ENCODE measurements at places on chromosomes 4 and X. TPM values are rescaled to one million over a fixed set of nuclear protein-coding genes. Genes with fewer than 3 reads are reported as not detected.
A peak's percentile ranks its signal among the peaks of the same experiment; 100 is the strongest.

- H3K4me3 ChIP-seq, result peak overlapping the region; percentile 80
- no peaks in the 10 kb centered on the region for H3K27me3 ChIP-seq
- H3K27ac ChIP-seq, result peak overlapping the region; percentile 15
- H3K36me3 ChIP-seq, result peaks cover 70% of the 10 kb centered on the region
- DNase-seq, result no peak
Measured at GRCh38 chr4:40511036-40511614, 118.5 kb downstream of the RBM47 start.

- H3K4me1 ChIP-seq, result peaks cover 9% of the 10 kb centered on the region
Measured at GRCh38 chr4:139876337-139876941, 210.8 kb downstream of the MGST2 start.

GRCh38 chr4:57342411-57342810 lies 232.2 kb upstream of the IGFBP7 start:
- H3K36me3 ChIP-seq, result no peaks in the 10 kb centered on the region
- no peak overlapping the region for H3K4me3 ChIP-seq
- no peak for DNase-seq
- H3K4me1 ChIP-seq, result no peaks in the 10 kb centered on the region

GRCh38 chrX:47148946-47149345 lies 3.9 kb downstream of the RBM10 start:
- DNase-seq, result no peak
- peaks cover 63% of the 10 kb centered on the region for H3K36me3 ChIP-seq
- no peak overlapping the region for H3K4me3 ChIP-seq
- peaks cover 9% of the 10 kb centered on the region for H3K4me1 ChIP-seq
- H3K27ac ChIP-seq, result no peak overlapping the region
- H3K27me3 ChIP-seq, result no peaks in the 10 kb centered on the region

DNA sequence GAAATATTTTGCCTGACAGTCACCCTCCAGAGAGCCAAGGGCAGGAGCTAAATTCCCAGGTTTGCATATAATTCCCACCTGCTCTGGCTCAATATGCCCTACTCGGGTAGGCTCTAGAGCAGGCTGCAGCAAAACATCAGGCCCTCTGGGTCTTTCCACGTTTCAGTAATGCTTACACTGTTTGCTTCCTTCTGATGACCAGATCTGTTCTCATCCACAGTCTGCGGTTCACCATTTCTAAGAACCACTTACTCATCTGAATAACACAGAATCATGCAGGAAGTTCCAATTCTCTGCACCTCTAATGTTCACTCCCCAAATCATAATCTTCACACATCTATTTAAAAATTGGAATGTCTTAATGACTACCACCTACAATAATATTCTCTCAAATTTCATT lies 141.4 kb downstream of the PPP3CA start:
- no peak overlapping the region for H3K4me3 ChIP-seq
- no peak overlapping the region for H3K27ac ChIP-seq
- DNase-seq, result no peak
- H3K4me1 ChIP-seq, result no peaks in the 10 kb centered on the region
- no peaks in the 10 kb centered on the region for H3K27me3 ChIP-seq
- H3K36me3 ChIP-seq, result no peaks in the 10 kb centered on the region

GRCh38 chr4:182593864-182594263 lies 323.3 kb downstream of the DCTD start:
- no peak overlapping the region for H3K27ac ChIP-seq
- H3K36me3 ChIP-seq, result no peaks in the 10 kb centered on the region
- DNase-seq, result no peak
- no peaks in the 10 kb centered on the region for H3K4me1 ChIP-seq
- no peaks in the 10 kb centered on the region for H3K27me3 ChIP-seq
- H3K4me3 ChIP-seq, result no peak overlapping the region

DNA sequence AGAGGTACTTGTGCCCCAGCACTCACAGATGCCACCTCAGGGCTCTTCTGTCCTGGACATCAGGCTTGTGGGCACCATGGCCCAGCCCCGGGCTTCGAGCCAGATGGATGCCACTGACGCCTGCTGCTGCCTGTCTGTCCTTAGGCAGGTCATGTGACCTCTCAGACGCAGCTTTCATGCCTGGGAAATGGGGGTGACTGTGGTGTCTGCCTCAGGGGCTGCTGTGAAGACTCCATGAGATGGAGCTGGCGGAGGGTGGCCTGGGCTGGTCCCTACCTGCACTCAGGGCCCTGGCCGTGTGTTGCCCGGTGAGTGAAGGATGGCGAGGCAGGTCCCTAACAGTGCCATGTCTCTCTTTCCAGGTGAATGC lies 6.5 kb downstream of the CPZ start:
- no peak for DNase-seq
- H3K4me1 ChIP-seq, result peaks cover 9% of the 10 kb centered on the region
- H3K4me3 ChIP-seq, result no peak overlapping the region
- H3K27me3 ChIP-seq, result peaks cover 24% of the 10 kb centered on the region

GRCh38 chr4:2065106-2065930 lies 6.2 kb downstream of the NAT8L start:
- DNase-seq, result no peak
- H3K4me3 ChIP-seq, result peak overlapping the region; percentile 72
- no peak overlapping the region for H3K27ac ChIP-seq
- H3K27me3 ChIP-seq, result no peaks in the 10 kb centered on the region
- H3K36me3 ChIP-seq, result peaks cover 4% of the 10 kb centered on the region

GRCh38 chr4:70392057-70392776 lies 5.5 kb upstream of the OPRPN start:
- no peak for DNase-seq
- no peaks in the 10 kb centered on the region for H3K27me3 ChIP-seq
- H3K27ac ChIP-seq, result no peak overlapping the region
- H3K4me3 ChIP-seq, result no peak overlapping the region

- H3K4me1 ChIP-seq, result no peaks in the 10 kb centered on the region
- no peaks in the 10 kb centered on the region for H3K27me3 ChIP-seq
- no peaks in the 10 kb centered on the region for H3K36me3 ChIP-seq
- no peak for DNase-seq
- H3K4me3 ChIP-seq, result no peak overlapping the region
Measured at GRCh38 chrX:124229374-124229773, 103.1 kb upstream of the TEX13D start.

GRCh38 chrX:19256986-19257385 lies 86.7 kb upstream of the PDHA1 start:
- no peak overlapping the region for H3K4me3 ChIP-seq
- H3K27me3 ChIP-seq, result peaks cover 58% of the 10 kb centered on the region
- no peak overlapping the region for H3K27ac ChIP-seq
- no peak for DNase-seq
- H3K36me3 ChIP-seq, result no peaks in the 10 kb centered on the region

DNA sequence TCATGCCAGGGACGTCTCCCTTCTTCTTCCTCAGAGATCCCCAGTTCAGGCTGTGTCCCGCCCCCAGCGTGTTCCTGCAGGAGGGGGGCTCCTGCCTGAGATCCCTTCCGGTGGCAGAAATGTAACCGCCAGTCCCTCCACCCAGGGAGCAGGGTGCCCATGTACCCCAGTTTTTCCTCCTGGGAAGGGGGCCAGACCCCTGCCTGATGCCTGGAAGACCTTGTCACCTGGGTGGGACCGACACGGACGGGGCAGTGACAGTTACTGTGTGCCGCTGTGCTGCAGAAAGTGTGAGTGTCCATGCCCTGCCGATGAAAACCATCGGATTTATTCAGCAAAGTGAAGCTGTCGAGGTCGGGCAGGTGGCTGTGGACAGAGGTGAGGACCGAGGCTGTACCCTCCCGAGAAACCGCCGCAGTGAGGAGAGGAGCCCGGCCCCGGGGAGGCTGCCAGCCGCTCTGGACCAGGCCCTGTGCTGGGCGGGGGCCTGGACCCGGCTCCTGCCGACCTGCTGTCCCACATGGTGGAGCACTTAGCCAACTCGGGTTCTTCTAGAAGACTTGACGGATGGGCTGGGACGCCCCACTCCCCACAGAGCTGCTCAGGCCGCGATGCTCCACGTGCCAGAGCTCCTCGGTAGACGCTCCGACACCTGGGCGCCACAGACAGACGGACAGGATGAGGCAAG lies 36.7 kb upstream of the HMX1 start:
- no peaks in the 10 kb centered on the region for H3K4me1 ChIP-seq
- peaks cover 37% of the 10 kb centered on the region for H3K27me3 ChIP-seq
- DNase-seq, result no peak
- no peak overlapping the region for H3K27ac ChIP-seq
- no peaks in the 10 kb centered on the region for H3K36me3 ChIP-seq

DNA sequence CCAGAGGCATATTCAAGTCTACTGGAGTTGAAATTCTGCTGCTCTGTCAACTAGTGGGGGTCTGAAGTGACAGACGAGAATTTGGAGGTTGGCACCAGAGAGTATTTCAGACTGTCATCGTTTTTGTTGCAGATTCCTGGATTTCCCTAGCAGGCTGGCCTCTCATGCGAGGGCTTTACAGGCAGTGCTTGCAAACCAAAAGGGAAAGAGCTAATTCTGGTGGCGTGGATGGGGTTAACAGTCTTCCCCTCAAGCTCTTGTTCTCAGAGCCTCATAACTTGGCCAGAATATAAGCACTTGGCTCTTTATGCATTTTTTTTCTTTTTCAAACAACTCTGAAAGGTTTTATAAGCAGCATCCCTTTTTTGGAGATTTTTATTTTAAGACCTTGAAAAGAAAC lies at the start of gene SPARCL1:
Gene SPARCL1, minus strand, starts transcription at position 190 of the 400 bp plus-strand sequence. CDS start 29,802 bp downstream, outside the sequence.
- no peaks in the 10 kb centered on the region for H3K4me1 ChIP-seq
- H3K36me3 ChIP-seq, result no peaks in the 10 kb centered on the region
- no peak within 1 kb of the TSS for H3K4me3 ChIP-seq
- H3K27ac ChIP-seq, result no peak within 1 kb of the TSS
- H3K27me3 ChIP-seq, result no peaks in the 10 kb centered on the region

- no peak for DNase-seq
- no peak overlapping the region for H3K27ac ChIP-seq
- H3K4me3 ChIP-seq, result no peak overlapping the region
- no peaks in the 10 kb centered on the region for H3K36me3 ChIP-seq
- H3K4me1 ChIP-seq, result peaks cover 8% of the 10 kb centered on the region
Measured at GRCh38 chr4:106046083-106046482, 150.8 kb downstream of the NPNT start.

DNA sequence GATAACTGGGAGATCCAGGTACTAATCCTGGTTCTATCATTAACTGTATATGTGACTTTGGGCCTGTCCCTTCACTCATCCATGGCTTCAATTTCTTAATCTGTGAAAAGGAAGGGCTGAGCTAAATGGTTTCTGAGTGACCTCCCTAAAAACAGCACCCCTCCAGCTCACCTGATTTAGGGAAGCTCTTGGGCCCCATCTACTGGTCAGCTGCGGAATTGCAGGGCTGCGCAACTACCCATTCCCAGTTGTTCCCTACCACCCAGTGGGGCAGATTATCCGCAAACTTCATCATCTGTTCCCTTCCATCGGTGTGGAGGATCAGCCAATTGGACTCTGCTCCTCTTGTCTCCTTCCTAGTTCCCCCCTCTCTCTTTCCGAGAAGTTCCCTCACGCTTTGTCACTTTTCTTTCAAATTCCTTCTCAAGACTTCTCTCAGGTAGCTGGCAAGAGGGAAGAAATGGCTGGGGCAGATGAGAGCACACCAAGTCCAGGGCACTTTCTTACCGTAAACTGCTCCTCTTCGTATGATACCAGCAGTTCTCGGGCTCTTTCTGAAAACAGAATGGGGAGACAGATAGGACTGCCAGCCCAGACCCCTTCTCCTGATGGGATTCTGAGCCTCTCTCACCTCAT lies 5.8 kb downstream of the LAS1L start:
- H3K27me3 ChIP-seq, result no peaks in the 10 kb centered on the region
- no peak overlapping the region for H3K4me3 ChIP-seq
- no peak overlapping the region for H3K27ac ChIP-seq
- H3K4me1 ChIP-seq, result peaks cover 12% of the 10 kb centered on the region
- DNase-seq, result peak; percentile 58

UGT2B7 gene
- 25.5 TPM for total RNA-seq

ARHGAP6 gene
- total RNA-seq, result not detected

RAB40AL gene
- total RNA-seq, result 1.9 TPM

GPR82 gene
- not detected for total RNA-seq
